ENCODE measurements at places on chromosomes 5 and 9.

DNA sequence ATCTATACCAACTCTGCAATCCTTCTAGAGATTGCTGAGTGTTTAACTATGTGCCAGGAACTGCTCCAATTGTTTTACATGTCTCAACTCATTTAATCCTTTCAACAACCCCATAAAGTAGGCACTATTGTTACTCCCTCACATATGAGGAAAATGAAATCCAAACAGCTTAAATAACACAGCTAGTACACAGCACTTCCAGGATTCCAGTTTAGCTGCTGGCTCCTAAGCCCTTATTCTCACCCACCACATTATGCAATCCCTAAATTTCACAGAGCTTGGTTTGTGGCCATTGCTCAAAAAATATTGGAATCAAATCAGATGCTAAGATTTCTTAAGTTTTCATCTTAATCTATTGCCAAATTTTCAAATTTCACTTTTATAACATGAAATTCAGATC, 84.9 kb downstream of the PRELID2 start:
- no peak for DNase-seq

DNA sequence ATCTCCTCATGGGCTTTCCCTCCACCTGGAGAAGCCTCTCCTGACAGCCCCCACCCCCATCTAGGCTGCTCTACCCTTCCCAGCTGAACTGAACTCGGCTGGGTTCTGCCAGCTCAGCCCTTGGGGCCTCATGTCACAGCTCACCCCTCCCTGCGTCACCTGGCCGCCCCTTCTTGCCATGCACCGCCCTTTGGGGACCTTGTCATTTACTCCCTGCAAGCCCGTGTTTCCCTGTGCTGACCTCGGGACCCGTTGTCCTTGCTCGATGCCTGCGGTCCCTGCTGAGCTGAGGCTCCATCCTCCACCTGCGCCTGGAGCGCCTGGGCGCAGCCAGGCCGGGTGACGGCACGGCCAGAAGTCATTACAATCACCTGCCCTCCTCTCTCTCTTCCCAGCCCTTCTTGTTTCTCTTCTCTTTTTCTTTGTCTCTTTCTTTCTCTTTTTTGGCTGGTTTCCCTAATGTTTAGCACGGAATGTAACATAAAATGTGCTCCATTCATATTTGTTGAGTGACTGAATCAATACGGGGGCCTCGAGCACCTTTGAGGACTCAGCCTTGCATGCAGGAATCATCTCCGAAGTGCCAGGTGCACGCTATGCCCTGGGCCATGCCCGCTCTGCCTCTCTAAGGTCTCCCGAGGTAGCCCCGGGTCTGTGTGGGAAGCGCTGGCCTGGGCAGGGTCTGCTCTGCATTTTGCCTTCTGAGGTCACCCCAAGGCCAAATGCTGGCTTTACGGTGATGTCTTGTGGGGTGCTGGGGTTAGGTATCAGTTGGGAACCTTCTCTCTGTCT, 48.1 kb upstream of the COL5A1 start:
- DNase-seq: no peak

GRCh38 chr5:128213340-128213739, 129.8 kb downstream of the SLC12A2 start:
- DNase-seq: no peak

- no peak for DNase-seq
These were observed 25.6 kb downstream of the COL27A1 start for GRCh38 chr9:114180696-114181606.

DNA sequence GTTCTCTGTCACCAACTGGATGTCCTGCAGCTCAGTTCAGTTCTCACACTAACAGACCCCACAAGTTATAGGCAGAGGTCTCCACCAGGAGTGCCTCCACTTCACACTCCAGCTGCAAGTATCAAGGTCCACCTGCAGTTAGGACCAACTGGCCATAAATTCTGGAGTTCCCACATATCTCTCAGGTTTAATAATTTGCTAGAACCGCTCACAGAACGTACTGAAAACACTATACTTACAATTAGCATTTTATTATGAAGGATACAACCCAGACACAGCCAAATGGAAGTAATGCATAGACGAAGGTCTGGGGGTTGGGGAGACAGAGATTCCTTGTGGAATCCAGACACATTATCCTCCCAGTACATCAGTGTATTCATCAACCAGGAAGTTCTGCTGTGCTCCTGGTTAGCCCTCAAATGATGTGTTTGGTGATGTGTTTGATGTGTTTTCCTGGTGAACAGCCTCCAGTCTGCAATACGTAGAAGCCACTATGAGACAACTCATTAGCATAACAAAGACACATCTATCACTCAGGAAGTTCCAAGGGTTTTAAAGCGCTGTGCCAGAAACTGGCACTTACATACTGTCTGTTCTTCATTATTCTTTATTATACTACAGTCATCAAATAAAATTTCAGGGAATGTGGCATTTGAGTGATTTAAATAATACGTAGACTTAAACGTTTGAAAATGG, 25.4 kb downstream of the OGN start:
- no peak for DNase-seq

DNA sequence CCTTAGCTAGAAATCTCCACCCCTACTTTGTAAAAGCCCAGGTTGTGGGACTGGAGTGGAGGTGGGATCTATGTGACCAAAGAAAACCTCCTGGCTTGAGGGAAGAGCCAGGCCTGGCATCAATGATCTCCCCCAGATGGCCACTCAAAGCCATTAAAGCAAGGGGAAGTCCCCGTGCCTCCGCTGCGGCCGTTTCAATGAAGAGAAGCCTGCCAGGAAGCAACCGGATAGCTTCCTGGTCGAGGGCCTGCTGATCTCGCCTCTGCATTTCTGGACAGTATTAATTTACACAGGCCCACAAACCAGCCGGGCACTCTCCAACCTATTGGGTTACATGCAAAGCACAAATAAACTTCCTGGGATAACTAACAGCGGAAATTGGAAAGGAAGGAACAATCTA, 160.5 kb upstream of the MSX2 start:
- DNase-seq: no peak

GRCh38 chr5:78504704-78505677, 143.6 kb downstream of the LHFPL2 start:
- peak; percentile 55 for DNase-seq
